OCI-LY7 (cell line): ENCODE measurements at places on chromosomes 12 and 14.

DNA sequence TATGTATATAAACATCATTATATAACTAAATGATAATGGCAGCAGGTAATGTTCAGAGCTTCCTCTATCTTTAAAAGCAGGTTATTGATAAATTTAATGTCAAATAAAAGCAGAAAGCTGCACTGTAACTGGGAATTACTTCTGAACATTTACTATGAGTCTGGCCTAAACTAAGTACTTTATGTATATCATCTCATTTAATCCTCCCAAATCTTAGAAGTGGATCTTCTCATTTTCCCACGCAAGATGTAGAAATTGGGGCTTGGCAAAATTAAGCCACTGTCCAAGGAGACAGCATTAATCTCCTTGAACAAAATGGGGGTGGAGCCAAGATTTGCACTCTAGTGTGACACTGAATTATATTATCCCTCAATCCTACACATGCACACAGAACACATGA is 5.7 kb downstream of the NIN start:
- DNase-seq = no peak

DNA sequence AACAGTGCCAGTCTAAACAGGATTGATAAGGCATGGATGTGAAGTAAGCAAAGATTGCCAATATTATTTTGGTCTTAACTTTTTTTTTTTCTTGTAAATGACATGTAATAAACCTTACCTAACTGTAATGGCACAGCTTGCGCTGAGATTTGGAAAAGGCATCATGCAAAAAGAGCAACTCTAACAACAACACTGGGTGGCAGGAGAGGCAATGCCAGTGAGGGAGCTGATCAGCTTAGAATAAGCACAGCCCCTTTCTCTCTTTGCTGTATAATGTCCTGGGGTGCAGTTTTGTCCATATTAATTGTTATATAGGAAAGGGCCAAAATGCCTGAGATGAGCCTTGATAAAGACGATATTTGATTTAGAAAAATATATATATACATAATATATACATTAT is 1589.7 kb upstream of the FLRT2 start:
- DNase-seq = no peak

- no peak for DNase-seq
Observed at GRCh38 chr14:74083161-74083560, 1.1 kb downstream of the ALDH6A1 start.

DNA sequence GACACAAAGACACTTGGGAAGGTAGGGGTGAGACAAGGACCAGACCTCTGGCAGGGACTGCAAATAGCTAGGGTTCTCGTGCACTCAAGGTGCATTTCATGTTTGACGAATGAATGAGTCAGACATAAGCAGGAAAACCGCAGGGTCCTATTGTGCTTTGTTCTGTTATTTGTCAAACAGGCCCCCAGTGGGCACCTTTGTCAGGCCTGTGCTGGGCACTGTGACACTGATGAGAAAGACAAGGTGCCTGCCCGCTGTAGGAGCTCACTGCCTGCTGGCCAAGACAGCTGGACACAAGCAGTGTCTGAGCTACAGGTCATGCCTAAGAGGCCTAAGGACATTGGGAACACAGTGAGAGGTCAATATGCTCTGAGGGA is 2.3 kb downstream of the OTUB2 start:
- no peak for DNase-seq

GRCh38 chr12:5710260-5710878 is 234.7 kb downstream of the ANO2 start:
- no peak for DNase-seq

DNA sequence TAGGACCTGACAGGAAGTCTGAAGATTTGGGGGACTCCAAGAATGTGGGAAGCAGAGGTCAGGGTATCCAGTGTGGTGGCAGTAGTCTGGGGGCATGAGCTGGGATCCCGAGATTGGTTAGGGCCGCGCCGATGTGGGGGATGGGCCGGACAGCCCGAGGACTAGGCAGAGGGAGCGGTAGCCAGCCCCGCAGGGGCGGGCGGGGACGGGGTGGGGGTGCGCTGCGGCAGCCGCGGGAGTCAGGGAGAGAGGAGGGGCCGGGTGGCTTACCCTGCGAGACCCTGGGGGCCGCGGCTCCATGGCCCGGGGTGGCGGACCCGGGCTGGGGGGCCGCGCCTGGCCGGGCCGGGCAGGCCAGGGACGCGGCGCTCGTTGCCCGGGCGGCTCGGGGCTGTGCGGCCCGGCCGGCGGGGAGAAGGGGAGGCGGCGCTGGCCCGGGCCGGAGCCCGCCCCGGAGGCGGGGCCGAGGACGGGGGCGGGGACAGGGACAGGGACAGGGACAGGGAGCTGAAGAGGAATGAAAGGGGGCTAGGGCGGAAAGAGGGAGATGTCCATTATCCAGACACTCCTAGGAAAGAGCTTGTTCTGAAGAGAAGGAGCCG is 5.6 kb downstream of the ZNF385A start:
- peak; percentile 33 for DNase-seq

GRCh38 chr12:54879579-54879978 is 25.3 kb downstream of the MUCL1 start:
- DNase-seq = no peak

- DNase-seq = no peak
Observed at GRCh38 chr14:86799244-86799647, 1193.7 kb downstream of the GALC start.

DNA sequence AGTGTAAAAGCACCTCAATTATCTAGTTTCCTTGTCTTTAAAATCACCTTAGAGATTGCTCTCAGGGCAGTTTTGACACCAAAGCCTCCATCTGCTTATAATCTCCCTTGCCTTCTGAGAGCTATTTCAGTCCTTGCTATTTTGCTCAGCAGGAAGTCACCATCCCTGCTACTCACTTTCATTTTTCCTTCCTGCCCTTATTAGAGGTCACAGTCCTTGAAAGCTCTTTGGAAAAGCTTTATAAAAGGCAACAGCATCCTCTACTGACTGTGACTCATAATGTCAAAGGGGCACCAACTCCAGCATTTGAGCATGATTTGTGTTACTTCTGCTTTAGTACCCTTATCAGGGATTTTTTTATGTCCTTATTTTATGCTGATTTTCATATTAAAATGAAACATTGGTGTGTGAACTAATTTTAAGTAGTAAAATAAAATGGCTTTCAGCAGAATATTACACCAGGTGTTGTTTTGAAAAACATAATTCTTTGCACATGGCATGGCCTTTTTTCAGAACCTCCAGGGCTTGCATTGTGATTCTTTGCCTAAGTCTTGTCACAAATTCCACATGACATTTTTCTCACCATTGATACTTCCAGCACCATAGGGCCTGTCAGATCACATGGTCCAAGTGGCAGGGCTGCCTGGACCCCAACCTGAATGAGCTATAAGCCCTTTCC is 213.0 kb downstream of the ADAMTS20 start:
- DNase-seq = no peak

GRCh38 chr12:87667378-87667777 is 361.8 kb downstream of the C12orf50 start:
- peak; percentile 1 for DNase-seq

DNA sequence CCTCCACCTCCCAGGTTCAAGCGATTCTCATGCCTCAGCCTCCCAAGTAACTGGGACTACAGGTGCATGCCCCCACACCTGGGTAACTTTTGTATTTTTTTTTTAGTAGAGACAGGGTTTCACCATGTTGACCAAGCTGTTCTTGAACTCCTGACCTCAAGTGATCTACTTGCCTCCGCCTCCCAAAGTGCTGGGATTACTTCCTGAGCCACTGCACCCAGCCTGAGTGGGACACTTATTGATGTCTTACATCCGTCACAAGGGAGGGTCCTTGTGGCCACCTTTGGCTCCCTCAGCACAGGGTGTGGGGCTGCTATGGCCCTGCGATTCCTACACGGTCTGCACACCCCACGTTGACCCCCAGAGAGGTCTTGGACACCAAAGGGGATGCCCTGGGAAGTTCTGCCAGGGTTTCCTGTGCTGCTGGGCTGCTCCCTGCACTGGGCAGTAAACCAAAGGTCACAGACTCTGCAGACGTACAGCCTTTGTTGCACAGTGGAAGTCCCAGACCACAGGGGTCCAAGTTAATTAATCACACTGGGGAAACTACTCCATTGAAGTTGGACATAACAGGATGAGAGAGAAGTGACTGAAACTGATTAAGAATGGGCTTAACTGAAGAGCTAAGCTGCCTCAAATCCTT is 95.7 kb downstream of the SAMD4A start:
- DNase-seq = no peak

GRCh38 chr14:23379366-23380196 is 2.7 kb downstream of the CMTM5 start:
- DNase-seq = peak; percentile 66

DNA sequence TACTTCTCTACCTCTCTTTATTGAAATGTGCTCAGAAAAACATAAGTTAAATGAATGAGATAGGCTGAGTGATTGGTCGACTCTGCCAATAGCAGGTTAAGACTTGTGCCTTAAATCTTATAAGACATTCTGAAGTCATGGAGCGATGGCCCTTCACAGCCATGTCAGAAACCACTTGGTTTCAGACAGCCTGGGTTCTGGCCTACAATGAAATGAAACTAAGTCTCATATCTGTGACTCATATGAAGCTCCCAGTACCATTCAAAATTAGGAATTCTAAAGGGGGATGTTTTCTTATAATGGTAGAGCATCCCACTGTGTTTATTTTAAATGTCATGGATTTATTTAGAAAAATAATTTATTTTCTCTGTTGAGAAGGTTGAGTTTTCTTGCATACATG is 42.6 kb downstream of the PLXNC1 start:
- no peak for DNase-seq

DNA sequence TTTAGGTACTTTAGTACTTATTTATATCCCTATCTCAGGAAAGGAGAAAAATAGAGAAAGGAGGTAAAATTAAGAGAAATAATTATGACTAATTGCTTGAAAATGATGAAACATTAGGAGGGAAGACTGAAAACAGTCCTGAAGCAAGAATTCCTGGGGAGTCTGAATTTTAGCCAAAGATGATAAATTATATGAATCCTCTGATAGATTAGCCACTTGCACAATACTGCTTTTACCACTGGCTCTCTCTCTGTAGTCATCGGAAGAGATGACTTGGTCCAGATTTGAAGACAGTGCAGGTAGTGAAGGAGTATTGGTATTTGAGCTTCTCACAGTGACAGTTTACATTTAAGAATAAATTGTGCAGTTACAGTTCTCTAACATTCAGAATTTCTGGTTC is 83.8 kb upstream of the CLEC14A start:
- DNase-seq = no peak
